ENCODE measurements at places on chromosomes 3 and 15. TPM values are rescaled to one million over a fixed set of nuclear protein-coding genes. Genes with fewer than 3 reads are reported as not detected.

The CCDC39 gene
- not detected for total RNA-seq

The GXYLT2 gene
- 2.5 TPM for total RNA-seq

The SST gene
- not detected for total RNA-seq

The ACKR4 gene
- 0.17 TPM for total RNA-seq

The DHX30 gene
- 60.5 TPM for total RNA-seq
